DMS 273 treated with DMSO at 0.1 percent for 48 hours (cell line): ENCODE measurements at places on chromosomes 12 and 14.
A peak's percentile ranks its signal among the peaks of the same experiment; 100 is the strongest.

DNA sequence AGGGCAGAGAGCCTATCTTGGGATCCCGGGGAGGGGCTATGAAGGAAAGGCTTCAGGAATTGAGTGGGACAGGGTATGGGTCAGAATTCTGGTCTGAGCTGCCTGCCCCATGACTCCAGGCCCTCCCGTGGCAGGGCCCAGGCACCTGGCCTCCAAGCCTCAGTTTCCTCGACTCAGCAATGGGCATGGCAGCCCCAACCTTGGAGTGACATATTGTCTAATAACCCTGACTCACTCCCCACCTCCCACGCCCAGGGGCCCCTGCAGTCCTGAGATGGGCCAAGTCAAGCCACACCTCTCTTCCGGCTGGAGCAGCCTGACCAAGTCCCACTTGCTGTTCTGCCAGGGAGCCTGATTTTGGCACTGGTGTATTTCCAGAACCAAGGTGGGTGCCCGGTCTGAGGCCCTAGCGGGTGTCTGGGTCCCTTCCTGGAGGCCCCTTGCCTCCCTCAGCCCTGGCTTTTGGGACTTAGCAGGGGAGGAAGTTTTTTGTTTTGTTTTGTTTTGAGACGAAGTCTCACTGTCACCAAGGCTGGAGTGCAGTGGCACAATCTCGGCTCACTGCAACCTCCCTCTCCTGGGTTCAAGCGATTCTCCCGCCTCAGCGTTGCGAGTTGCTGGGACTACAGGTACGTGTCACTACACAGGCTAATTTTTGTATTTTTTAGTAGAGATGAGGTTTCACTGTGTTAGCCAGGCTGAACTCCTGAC lies 40.3 kb upstream of the RCOR1 start:
- DNase-seq = no peak

- no peak for DNase-seq
These were observed 18.4 kb downstream of the ZFC3H1 start for GRCh38 chr12:71645268-71645667.

DNA sequence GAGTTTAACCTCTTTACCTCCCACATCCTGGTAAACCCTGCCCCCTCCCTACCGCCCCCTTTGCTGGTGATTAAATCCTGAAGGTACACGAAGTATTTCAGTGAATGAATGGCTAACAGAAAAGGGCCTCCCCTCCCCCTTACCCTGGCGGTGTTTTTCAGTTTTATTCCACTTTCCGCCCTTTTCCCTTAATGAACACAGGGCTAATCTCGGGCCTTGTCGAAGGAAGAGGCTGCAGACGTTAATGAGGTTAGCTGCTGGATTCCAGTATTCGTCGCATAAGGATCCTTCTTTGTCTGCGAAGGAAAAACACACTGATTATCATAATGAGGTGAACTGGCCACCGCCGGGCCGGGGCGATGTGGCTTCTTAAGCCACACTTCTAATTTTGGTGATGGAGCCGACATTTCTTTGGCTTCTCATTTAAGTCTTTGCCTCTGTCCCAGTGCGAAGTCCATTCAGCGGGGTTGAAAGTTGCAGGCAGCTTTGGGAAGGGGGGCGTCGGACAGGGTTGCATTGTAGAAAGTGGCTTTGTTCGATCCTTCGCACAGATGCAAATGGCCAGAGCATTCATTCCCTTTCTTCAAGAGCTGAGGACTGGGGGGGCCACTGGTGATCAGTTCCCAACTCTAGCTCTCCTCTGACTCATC lies 6.5 kb downstream of the MEG3 start:
- DNase-seq = no peak

- DNase-seq = no peak
These were observed 17.6 kb downstream of the AGAP2 start for GRCh38 chr12:57720606-57721595.

- no peak for DNase-seq
These were observed 27.0 kb downstream of the SYNE3 start for GRCh38 chr14:95489214-95490137.

DNA sequence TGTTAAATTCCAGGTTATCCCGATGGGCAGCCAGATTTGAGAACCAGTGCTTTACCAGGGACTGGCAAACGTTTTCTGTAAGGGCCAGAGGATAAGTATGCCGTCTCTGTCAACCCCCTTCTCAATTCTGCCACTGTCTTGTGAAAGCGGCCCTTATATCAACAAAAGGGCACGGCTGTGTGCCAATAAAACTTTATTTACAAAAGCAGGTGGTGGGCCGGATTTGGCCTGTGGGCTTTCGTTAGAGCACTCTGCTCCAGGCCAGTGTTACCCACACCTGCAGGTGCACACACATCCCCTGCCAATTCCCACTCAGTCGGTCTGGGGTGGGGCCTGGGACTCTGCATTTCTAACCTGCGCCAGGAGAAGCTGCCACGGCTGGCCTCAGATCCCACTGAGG lies 111.2 kb downstream of the RFLNA start:
- DNase-seq = no peak

GRCh38 chr12:112973818-112974231 lies 4.5 kb upstream of the OAS2 start:
- DNase-seq = no peak

- DNase-seq = peak; percentile 74
These were observed 35.9 kb upstream of the FOS start for GRCh38 chr14:75242546-75243273.

DNA sequence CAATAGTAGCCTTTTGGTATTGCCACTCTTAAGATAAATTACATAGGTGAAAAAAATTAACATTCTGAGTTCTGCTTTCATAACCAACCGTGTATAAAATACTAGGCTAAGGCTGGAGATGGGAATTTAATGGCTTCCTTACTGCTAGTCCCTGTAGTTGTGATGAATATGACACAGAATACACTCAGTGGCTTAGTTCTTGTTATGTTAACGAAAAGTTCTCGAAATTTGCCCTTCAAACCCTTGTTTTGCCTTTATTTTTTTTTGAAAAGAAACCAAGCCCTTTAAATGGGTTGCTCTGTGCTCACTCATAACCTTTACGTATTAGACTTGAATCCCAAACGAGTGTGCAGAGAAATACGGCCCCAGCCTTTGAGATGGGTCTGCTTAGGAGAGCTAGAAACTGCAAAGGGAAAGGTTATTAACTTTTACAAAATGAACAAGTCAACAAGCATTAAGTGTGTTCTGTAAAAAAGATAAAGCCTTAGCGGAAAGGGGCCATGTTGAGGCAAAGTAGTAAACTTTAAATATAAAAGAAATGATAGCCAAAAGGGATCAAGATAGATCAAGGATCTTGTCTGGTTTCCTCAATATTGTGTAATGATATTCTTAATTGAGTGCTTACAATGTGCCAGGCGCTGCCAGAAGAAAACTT lies 1.7 kb downstream of the NUDT4 start:
- DNase-seq = no peak

DNA sequence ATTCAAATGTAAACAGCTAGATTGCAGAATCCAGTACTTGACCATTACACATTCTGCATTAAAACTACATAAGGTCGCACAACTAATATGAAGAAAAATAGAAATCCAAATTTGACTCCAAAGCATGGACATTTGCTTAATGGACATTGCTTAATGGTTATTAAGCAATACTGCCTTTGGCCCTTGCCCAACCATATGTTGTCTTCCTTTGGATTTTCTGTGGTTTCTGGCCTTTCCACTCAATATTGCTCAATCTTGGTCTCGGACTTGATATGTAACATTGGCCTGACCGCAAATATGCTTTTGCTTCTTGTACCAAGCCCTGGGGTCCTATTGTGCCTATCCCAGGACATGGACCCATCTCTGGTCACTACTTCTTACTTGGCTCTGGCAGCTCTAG lies 67.2 kb downstream of the PTPRR start:
- no peak for DNase-seq

- no peak for DNase-seq
These were observed 16.0 kb upstream of the CCT2 start for GRCh38 chr12:69569236-69569635.

DNA sequence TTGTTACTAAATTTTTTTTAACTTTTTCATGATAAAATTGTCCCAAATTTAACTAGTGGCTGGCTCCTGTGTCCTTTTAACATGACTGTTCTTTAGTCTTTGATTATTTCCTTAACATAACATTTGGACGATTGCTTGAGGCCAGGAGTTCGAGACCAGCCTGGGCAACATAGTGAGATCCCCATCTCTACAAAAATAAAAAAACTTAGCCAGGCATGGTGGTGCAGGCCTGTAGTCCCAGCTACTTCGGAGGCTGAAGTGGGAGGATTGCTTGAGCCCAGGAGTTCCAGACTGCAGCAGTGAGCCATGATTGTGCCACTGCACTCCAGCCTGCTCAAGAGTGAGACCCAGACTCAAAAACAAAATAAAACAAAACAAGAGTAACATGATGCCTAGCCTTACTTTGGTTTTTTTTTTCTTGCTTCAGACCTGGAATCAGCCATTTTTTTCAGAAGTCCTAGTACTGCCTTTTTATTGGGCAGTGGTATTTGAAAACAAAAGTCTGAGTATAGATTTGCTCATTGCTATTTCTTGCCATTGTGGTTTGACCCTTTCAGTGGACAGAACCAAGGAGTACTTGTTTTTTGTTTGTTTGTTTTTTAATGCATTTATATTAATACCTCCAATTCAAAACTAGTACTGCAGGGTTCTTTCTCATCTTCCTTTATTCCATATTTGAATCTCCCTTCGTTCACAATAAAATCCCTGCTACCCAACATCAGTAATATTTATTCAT lies 4.8 kb downstream of the TOGARAM1 start:
- DNase-seq = no peak

- DNase-seq = no peak
These were observed 56.6 kb downstream of the GPATCH2L start for GRCh38 chr14:76208340-76208739.

GRCh38 chr12:41437563-41437962 lies 249.4 kb downstream of the PDZRN4 start:
- no peak for DNase-seq
